ENCODE measurements at places on chromosomes 16 and 17.

GRCh38 chr16:64830653-64831052 lies 291.2 kb downstream of the CDH11 start:
- no peak for DNase-seq

DNA sequence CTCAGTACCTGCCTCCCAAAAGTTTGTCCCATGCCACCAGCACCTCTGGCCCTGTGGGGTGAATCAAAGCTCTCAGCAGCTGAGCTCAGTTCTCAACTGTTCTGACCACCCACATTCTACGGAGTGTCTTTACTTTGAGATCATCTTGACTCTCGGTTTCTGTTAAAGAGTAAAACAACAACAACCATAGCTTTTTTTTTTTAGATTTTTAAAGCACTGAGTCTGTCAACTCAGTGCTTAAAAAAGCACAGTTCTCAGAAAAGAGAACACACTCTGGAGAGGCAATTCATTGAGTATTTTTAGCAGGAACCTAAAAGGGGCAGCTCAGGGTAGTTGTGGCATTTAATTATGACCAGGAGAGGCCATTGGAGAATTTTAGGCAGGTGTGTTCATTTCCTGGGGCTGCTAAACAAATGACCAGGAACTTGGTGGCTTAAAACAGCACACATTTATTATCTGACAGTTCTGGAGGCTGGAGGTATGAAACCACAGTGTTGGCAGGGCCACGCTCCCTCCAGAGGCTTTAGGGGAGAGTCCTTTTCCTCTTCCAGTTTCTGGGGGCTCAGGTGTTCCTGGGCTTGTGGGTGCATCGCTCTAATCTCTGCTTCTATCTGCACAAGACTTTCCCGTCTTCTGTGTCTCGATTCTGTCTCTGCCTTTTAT lies 6.7 kb upstream of the WFIKKN2 start:
- no peak for DNase-seq

DNA sequence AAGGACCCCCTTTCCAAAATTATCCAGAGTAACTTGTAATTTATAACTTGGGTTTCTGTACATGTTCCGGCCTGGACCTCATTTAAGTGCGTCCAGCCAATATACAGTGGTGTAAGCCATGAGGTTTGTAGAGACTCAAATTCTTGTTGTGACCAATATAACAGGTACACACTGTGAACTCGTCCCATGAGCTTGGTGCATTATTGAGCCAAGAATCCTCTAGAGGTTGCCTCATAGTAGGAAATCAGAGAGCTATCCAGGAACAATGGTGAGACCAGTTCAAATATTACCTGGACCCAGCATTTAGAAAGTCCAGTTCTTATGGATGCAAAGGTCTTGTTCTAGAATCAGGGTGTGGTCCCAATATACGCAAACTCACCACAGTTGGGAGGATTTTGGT lies 138.2 kb downstream of the NPIPB5 start:
- DNase-seq = no peak

DNA sequence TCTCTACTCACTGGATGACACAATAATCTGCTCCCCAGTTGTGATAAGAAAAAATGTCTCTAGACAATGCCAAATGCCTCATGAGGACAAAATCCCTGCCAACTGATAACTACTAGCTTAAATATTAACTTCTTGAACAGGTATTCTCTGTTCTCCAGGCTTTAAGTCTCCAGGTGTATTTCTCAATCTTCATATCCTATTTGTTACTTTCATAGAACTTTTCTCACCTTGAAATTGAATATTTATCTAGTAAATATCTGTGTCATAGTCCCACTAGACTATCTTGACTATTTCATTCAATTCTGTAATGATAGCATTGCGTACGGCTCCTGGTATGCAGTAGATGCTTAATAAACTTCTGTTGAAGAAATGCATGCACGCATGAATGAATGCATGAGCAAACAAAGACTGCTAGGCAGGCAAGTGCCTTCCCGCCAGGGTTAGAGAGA lies 15.9 kb downstream of the HSD17B2 start:
- DNase-seq = no peak

DNA sequence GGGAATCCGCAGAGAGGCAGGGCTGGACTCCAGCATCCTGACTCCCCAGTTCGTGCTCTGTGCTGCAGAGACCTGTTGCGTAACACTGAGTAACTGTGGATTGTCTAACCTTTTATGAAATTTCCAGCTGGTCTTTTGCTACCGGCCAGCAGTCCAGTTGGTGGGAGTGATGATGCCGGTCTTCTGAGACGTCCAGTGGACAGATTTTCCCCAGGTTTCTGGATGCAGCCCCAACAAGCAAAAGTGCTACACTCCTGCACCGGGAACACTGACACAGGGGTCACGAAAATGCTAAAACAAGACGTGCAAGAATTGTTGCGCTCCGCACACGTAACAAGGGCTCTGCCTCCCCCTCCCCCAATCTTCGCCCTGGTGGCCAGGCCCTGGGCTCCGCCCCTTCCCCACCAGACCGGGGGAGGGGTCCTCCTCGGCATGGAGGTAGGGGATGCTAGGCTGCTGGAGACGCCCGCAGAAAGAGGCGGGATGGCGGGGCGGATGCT lies 701 bp upstream of the MRC2 start:
- no peak for DNase-seq

DNA sequence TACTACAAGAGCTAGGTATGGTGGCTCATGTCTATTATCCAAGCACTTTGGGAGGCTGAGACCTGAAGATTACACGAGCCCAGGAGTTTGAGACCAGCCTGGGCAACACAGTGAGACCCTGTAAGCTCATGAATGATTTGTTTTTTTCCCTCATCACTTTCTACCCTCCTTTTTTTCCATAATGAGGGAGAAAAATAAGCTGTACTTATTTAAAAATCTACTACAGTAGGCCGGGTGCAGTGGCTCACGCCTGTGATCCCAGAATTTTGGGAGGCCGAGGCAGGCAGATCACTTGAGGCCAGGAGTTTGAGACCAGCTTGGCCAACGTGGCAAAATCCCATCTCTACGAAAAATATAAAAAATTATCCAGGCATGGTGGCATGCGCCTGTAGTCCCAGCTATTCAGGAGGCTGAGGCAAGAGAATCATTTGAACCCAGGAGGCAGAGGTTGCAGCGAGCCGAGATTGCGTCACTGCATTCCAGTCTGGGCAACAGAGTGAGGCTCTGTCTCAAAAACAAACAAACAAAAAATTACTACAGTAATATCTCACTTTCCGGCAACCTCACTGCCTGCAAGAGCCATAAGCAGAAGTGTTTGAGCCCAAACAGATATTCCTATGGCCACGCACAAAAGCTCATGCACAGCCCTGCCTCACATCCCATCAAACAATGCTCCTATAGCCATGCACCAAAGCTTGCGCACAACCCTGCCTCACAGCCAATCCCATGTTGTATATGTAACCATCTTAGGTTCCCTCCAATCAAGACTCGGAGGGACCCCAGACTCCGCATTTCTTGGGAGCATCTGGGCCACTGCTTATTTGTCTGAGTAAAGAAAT lies 37.4 kb downstream of the TK2 start:
- DNase-seq = no peak
